ENCODE measurements at places on chromosomes 7 and 10.

DNA sequence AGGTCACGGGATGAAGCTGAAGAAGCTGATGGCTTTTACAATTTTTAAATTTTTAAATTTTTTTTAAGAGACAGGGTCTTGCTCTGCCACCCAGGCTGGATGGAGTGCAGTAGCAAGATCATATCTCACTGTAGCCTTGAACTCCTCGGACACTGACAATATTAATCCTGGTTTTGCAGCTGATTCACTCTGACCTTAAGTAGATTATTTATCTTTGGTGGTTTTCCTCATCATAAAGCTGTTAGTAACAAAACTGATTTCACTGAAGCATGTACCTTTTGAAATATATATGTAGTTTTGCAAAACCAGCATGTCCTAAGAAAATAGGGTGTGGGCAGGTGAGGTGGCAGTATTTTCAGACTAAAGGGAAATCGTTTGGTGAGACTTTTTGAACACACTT lies 56.0 kb downstream of the DYNC2I1 start:
- no peak for DNase-seq

- peak; percentile 7 for DNase-seq
These were observed 538.5 kb downstream of the HTR7 start for GRCh38 chr10:90319188-90319914.

GRCh38 chr10:79149662-79150443 lies 81.1 kb downstream of the ZMIZ1 start:
- DNase-seq: no peak

DNA sequence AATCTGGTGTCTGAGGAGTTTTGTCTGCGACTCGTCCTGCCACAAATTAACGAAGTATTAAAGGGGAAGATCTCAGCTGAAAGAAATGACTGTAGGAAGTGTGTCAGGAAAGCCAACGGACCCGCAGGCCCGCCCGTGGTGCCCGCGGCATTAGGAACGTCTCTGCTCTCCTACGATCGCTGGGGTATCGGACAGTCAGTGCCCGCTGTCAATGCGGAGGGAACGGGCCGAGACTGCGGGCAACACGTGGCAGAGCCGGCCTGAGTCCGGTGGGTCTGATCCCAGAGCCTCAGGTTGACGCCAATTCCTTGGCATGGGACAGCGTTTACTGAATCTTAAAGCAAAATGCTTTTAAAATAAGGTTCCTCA lies 128.7 kb downstream of the KBTBD2 start:
- no peak for DNase-seq

DNA sequence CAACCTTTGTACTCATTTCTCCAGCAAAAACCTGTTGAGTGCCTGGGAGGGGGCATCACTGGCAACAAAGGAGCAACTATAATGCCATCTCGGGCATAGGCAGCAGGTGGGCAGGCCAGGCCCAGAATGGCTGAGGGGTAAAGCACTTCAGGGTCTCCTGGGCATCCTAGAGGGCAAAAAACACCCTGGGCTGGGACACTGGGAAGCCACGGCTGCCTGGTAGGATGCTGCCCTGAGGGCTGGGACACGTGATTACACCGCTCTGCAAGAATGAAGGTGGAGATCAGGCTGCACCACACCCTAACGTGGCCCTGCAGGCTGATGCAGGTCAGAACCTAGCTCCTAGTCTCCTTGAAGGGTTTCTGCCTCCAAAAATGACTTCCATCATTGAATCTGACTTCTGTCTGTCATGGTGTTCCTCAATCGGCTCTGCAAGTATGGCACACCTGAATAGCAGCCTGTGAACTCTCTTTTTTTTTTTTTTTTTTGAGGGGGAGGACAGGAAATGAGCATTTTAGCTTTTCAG lies 4.5 kb upstream of the TRAPPC14 start:
- no peak for DNase-seq

DNA sequence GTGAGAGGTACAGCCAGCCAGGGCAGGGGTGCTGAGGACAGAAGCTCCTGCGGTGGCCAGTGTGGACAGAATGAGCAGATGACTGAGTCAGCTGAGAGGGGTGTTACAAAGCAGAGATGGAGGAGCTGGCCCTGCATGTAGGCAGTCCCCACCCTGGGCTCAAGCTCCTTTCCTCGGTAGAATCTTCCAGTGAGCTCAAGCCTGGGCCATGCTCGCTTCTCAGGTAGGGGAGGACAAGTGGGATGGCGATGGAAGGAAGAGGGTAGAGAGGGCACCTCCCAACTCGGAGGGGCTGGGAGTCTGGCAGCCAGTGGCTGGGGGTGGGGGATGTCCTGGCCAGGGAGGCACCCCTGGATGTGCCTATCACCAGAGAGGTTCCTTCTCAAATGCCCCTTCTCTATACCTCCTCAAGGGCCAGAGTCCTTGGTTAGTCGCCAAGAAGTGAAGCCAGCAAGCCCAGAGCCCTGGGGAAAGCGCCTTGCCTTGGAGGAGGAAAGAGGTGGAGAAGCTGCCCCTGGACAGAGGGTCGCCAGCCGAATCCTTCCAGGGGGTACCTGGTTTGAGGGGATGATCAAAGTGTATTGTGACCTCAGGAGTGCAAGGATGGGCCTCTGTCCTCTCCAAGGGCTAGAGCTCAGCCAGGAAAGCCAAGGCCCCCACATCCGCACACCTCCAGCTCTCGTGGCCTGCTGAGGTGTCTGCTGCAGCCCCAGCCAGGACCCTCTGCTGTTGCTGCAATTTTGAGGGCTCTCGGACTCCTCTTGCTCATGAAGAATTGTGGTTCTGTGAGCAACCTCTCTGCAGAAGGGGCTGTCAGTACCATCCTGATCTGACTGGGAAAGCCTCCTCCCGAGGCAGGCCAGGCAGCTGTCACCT lies 88.6 kb upstream of the MACROH2A2 start:
- DNase-seq: no peak

GRCh38 chr10:17206210-17206709 lies 4.8 kb upstream of the TRDMT1 start:
- no peak for DNase-seq

DNA sequence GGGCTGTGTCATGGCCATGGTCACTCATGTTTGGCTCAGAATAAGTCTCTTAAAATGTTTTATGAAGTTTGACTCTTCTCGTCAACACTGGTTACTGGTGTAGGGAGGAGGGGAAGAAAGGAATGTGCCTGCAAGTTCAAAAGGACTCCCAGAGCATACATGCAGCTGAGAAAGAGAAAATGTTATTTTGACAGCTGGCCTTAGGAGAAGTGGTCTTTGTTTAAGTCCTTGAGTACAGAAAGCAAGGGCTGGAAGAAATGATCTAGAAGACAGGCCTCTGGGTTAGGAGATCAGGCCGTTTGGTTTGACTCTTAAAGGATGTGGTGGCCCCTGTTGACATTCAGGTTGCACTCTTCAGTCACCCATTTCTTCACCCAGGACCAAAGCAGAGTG lies 245.5 kb downstream of the REEP3 start:
- DNase-seq: no peak

- no peak for DNase-seq
These were observed 28.0 kb upstream of the TNS3 start for GRCh38 chr7:47609803-47610452.

GRCh38 chr10:63719226-63719856 lies 198.1 kb downstream of the REEP3 start:
- no peak for DNase-seq

DNA sequence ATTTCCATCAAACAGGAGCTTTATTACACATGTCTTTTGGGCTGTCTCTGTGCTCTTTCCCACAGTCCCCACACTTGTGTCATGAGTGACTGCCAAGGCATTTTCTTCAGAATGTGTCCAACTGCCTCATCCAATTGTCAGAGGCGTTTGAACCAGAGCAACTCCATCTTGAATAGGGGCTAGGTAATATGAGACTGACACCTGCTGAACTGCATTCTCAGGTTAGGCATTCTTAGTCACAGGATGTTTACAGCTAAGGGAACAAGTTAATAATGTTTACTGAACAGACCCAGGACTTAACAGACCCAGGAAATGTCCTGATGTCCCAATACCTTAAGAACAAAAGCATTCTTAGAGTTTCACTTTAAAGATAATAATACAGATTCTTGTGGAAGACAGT lies 595.5 kb downstream of the REEP3 start:
- no peak for DNase-seq

GRCh38 chr10:17229967-17230682 lies 2.1 kb downstream of the VIM start:
- peak; percentile 12 for DNase-seq

DNA sequence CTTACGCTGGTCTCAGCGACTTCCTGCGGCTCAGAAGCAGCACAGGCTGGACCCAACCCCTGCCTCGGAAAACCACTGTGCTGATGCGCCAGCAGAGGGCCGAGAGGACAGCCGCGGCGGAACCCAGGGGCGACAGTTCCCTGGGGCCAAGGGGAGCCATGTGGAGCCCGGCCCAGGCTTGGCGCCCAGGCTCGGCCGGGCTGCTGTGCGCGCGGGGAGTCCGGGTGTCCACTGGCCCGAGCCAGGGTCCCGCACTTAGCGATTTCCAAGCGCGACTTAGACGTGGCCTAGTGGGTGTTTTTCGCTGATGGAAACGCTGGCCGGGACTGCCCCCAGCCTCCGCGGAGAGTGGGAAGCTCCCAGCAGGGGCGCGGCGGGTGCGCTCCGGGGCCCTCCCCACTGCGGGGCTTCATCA lies 18.6 kb upstream of the ZNF32 start:
- DNase-seq: no peak

GRCh38 chr10:72087392-72087968 lies 871 bp downstream of the SPOCK2 start:
- no peak for DNase-seq

GRCh38 chr7:139943401-139943800 lies 114.3 kb downstream of the TBXAS1 start:
- DNase-seq: no peak

GRCh38 chr10:19811540-19811939 lies 4.7 kb upstream of the PLXDC2 start:
- DNase-seq: peak; percentile 40

DNA sequence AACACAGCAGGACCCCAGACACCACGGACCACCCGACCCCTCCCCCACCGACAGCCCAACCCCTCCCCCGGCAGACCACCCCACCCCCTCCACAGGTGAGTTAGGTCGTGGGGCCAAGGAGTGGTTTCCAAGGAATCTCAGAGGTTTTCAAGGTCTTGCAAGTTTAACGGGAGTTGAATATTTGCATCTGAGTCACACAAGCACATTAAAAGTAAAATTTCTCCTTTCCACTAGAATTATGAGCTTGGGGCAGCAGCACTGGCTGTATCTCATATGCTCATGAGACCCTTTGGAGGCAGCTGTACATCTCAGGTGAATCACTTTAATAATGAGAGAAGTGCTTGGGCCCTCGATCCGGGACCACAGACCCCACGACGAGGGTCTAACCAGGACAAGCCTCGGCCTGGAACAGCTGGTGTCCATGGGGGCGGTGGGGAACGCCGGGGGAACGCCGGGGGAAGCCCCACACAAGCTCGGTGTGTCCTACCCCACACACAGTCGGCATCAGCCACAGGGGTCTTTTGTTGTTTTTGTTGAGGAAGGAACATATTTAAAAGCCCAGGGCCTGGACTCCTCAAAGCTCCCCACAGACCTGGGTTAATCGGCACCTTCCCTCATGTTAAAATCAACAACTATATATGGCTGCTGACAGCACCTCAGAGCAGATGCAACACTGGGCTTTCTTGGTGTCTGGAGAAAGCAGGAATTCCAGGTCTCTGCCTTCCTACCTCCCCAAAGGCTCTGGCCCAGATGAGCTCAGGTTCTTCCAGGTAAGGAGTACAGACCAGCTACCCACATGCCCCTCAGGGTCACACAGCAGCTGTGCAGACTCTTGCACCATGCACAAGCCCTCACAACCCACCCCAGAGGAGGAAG lies 130.3 kb downstream of the DIP2C start:
- DNase-seq: no peak

- DNase-seq: no peak
These were observed 33.3 kb downstream of the ITPRIP start for GRCh38 chr10:104304927-104305326.

GRCh38 chr7:963236-964078 lies 9.0 kb upstream of the ADAP1 start:
- DNase-seq: no peak

DNA sequence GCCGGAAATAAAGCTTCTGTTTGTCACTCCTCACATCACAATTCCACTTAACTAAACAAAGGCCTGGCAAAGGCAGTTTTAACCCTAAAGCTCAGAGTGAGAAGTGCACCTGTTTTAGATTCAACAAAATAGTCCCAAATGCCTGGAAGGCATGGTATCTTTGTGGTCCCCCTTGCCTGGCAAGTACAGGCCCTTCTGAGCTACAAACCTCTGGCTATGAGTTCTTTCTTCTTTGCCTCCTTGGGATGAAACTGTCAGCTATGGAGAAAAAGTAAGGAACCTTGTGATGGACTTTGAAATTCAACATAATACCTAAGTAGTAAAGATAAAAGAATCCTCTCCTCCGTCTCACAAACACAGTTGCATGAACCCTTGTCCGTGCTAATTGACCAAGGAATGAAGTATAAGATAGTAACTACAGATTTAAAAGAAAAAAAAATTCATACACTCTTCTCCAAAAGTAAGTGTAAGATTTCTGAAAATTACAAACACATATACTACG lies 244.5 kb upstream of the ETV1 start:
- no peak for DNase-seq

DNA sequence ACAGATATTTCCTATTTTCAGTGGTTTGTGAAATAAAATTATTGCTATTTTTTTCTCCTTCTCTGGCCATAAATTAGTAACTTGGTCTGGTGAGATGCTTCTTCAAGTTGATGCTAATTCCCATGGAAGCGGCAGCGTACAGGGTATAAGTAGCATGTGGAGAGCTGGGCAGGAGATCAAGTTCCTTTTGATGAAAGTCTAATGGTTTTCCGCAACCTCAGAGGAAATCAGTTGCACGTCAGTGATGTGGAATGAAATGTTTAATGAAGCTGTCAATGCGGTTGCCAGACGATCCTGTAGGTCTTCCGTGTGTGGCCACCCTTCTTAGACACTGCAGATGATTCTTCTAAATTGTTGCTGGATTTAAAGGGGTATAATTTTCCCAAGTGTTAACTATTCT lies 236.4 kb upstream of the GRM3 start:
- DNase-seq: no peak

DNA sequence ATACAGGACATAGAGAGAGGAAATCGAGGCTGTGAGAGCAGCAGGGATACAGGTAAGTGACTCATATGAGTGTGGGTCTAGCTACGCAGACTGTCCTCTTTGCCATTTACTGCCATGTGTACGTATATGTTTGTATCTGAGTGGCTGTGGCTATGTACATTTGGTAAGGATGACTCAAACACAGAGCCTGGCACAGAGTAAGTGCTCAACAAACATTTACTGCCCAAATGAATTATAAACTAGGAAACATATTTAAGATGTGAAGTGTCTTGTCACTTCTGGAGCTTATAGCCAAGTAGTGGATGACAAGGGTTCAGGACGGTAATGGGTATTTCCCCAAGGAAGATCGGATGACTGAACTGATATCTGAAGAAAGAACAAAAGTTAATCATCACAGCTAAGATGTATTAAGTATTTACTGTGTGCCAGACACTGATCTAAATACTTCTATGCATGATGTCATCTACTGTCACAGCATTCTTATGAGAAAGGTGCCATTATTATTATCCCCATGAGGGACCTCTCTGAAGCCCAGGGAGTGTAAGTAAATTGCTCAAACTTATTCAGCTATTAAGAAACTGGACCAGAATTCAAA lies 6.0 kb downstream of the MRPL43 start:
- no peak for DNase-seq

- DNase-seq: no peak
These were observed 30.1 kb upstream of the PAXIP1 start for GRCh38 chr7:155032978-155033377.

GRCh38 chr10:1198453-1199344 lies 142.5 kb downstream of the WDR37 start:
- DNase-seq: no peak

- DNase-seq: no peak
These were observed 1.5 kb upstream of the ANTXRL start for GRCh38 chr10:46285300-46285699.

Data from hippocampal formation (tissue), 2 donors.